ENCODE measurements at places on chromosomes 2 and 18. TPM values are rescaled to one million over a fixed set of nuclear protein-coding genes. Genes with fewer than 3 reads are reported as not detected.

The CRACDL gene
- total RNA-seq: 3.3 TPM

The NCK2 gene
- total RNA-seq: 51.1 TPM

The LBH gene
- total RNA-seq: 49.9 TPM

The ASB18 gene
- under 0.01 TPM for total RNA-seq

The GATA6 gene
- 0.98 TPM for total RNA-seq

The EFHD1 gene
- total RNA-seq: 0.17 TPM

The PLEKHM3 gene
- total RNA-seq: 11.3 TPM

The IL18RAP gene
- not detected for total RNA-seq

Data from dermis blood vessel endothelial cell (primary cell).